A549 treated with dexamethasone at 1 μM for 4 hours (cell line): ENCODE measurements at places on chromosomes 13 and 19. TPM values are rescaled to one million over a fixed set of nuclear protein-coding genes. Genes with fewer than 3 reads are reported as not detected.

RFPL4A gene
- 0.61 to 1.2 TPM (median 0.88 TPM) in 5 replicates for total RNA-seq

ZNF99 gene
- not detected in 5 replicates for total RNA-seq

CERS1 gene
- total RNA-seq = 4.8 to 5.6 TPM (median 5.0 TPM) in 5 replicates

CCL25 gene
- total RNA-seq = not detected in 5 replicates

DIRAS1 gene
- 2.8 to 4.7 TPM (median 4.1 TPM) in 5 replicates for total RNA-seq

THSD8 gene
- 3.8 to 12.3 TPM (median 7.3 TPM) in 4 of 5 replicates, not detected in the other for total RNA-seq

ZNF575 gene
- 1.4 to 2.7 TPM (median 2.0 TPM) in 5 replicates for total RNA-seq

COX6B1 gene
- 1,250 to 1,794 TPM (median 1,275 TPM) in 5 replicates for total RNA-seq

KCNN1 gene
- total RNA-seq = 0.23 to 1.6 TPM (median 0.94 TPM) in 5 replicates
